ENCODE measurements at places on chromosomes 7 and 10.

DNA sequence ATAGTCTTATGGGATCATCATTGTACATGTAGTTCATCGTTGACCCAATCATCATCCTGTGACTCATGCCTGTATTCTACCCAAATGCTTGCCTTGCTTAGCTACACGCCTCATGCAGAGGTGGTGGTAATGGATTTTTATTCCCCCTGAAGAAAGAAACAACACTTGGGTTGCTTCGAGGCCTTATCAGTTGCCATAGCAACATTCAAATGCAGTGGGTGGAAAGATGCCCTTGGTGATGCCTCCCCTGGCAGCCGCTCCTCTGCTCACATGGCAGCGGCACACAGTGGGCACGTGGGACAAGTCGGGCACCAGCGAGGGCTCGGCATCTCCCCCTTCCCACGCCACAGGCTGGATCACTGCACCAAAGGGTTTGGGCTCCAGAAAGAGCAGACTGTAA, 54.0 kb upstream of the NMT2 start:
- DNase-seq: no peak

GRCh38 chr7:972676-973309, 2.6 kb downstream of the COX19 start:
- DNase-seq: no peak

GRCh38 chr10:118253397-118253796, 88.7 kb downstream of the FAM204A start:
- DNase-seq: no peak

GRCh38 chr10:68075550-68076004, 494 bp upstream of the HERC4 start:
- DNase-seq: no peak

GRCh38 chr10:67695555-67695954, 440 bp downstream of the CTNNA3 start:
- DNase-seq: no peak

DNA sequence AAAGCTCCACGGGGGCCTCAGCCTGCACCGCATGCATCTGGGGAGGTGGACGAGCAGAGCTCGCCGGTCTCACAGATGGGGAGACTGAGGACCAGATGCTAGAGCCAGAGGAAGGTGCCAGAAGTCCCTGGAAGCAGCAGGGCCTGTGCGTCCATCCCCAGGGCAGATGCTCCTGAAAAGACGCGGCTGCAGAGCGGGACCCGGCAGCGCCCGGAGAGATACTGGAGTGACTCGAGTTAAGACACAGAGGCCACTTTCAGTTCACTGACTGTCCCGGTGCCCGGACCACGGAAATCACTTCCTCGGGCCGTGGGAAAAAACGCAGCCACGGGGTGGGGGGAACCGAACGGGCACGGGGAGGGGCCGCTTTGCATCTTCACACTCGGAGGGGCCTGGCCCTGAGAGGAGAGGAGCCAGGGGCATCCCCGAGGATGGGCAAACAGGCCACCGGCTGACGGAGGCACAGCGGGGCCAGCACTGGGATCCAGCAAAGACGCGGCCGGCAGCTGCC, 85.4 kb downstream of the FOXL3 start:
- no peak for DNase-seq

DNA sequence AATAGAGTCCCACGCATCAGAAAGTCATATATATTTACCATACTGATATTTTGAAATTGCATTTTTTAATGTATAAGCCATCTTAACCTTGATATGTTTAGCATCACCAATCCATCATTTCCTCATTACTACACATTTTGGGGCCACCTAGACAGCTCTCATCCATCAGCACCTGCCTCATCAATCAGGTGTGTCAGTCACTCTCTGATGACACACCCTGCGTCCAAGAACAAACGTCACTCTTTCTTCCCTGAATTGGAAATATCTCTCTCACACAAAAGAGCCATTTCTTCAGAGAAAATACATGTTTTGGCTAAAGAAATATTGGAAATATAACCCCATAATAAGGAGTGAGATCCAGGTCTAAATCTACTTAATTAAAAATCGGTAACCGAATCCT, 38.9 kb upstream of the RSU1 start:
- DNase-seq: no peak

DNA sequence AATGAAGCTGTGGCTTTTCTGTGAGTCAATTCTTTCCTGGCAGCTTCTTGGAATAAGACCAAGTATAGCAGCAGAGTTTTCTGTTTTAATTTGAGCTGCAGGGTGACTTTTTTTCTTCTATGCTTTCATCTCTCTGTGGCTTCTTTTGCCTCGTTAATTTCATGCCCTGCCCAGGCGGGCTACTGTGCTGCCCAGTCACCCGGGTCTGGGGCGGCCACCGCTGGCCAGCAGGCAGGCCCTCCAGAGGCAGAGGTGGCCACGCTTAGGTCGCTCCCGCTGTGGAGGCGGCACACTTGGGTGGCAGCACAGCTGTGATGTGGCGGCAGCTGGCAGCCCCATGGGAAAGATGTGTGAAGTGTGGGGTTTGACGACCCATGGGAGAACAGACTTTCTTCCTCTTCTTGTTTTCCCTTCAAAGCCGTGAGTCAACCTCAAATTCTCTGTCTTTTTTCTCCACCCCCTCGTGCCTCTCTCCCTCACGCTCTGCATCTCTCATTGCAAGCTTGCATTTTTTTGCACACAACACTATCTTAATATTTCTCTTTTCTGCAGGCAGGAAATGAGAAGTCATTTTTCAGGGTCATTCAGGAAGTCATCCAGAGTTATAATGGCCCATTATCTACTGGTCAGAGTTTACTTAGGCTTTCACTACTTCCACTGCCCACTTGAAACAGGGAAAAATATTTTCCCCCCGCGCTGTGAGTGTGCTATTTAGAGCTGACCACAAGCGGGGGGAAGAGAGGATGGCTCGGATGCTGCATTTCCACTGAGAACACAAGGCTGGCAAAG, 67.8 kb downstream of the EGFR start:
- peak; percentile 85 for DNase-seq

DNA sequence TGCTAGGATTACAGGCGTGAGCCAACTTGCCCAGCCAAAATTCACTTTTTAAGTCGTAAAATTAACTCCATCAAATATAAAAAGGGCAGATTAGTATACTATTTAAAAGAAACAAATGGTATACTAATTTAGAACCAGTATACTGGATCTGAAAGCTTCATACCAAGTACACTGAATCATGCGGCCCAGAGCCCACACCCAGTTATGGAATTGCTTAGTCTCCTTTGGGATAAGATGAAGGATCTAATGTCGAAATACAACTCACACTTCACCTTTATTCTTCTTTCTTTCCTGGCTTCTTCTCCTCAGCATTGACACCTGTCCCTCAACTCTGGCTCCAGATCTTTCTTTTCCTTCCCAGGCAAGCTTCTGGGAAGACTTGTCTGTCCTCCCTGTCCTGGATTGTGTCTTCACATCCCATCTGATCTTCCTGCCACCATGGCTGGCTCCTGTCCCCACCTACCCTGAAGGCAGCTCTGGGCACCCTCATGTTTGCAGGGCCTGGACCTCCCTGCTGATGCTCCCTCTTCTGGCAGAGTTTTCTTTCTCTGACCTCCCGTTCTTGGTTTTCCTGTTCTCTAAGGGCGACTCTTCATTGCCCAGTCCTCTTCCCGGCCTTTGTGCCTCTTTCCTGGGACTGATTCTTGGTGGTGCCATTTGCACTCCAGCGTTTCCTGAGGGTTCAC, 57.8 kb upstream of the CTBP2 start:
- peak; percentile 8 for DNase-seq

DNA sequence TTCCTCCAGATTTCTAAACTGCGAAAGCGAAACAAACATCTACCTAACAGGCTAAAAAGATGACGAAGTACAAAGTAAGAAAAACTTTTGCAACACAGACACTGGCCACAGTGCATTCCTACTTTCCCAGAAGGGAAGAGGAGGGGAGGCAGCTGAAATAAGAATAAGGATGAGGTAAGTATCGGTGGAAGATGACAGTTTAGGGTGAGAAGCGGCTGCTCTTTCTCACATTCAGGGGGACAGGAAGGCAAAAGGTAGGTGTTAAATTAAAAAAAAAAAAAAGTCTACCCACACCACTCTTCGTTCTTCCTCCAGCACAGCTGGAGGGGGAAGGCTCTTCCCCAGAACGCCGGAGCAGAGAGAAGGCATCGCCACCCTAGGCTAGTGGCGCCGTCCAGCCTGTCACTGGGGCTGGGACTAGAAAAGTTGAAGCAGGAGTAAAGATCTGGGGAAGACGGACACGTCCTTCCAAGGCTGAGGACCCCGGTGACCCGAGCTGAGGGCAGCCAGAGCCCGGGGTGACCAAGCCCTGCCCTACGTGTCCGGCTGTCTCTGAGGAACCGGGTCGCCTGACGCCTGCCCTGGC, 846 bp downstream of the DNAJC1 start:
- DNase-seq: peak; percentile 64

- DNase-seq: no peak
These were observed 5.1 kb upstream of the FAM133B start for GRCh38 chr7:92595281-92595680.

DNA sequence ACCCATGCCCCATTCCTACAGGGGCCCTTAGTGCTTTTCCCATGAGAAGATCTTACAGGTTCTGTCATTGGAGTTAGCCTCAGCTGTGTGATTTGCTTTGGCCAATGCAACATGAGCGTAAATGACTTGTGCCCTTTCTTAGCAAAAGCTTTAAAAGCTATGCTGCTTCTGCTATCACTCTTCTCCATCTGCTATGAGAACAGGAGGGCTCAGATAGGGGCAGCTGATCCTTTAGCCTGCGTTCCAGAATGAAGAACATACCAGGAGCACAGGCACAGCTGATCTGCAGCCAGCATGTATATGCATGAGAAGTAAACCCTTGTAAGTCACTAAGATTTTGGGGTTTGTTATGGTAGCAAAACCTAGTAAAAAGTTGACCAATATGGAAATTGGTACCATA, 218.2 kb downstream of the SH2D4B start:
- no peak for DNase-seq

- no peak for DNase-seq
These were observed 12.1 kb upstream of the PDGFA start for GRCh38 chr7:531777-532176.

- DNase-seq: no peak
These were observed 10.9 kb upstream of the GDF2 start for GRCh38 chr10:47311193-47311931.
